COR-L47 (cell line): ENCODE measurements at places on chromosomes 12 and 14.

- no peak for DNase-seq
These were observed 13.3 kb downstream of the RAP1B start for GRCh38 chr12:68623984-68624383.

DNA sequence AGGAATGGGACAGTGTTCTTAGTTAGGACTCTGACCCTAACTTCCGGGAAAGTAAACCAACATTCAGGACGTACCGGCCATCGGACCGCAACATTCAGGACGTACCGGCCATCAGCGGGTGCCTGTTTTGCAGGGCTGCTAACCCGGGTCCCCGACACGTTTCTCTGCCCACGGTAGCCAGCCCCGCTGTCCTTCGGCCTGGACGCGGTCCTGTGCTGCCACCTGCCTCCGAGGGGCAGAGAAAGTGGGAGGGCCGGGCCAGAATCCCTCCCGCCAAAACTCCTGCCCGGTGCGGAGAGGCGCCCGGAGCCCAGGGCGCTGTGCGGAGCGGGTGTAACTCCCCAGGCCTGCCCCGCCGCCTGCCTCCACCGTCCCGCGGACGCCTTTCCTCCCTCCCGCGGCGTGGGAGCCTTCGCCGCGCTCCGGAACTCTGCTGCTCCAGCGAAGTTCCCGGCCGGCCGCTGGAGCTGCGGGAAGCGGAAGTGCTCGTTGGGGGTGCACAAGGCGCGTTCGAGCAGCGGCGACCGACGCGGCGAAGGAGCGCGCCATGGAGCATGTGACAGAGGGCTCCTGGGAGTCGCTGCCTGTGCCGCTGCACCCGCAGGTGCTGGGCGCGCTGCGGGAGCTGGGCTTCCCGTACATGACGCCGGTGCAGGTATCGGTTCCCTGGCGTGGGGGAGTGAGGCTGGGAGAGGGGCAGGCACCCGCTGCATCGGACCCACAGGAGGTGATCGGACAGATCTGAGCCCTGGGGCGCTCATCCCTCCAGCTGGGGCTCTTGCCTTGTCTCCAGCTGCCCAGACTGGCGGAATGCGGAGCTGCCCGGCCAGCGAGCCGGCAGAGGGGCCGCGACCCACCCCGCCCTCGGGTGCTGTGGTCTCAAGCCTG is at the start of gene DDX55:
Gene DDX55, plus strand, starts transcription at position 498 of the 888 bp plus-strand sequence. Its CDS starts 50 bp downstream, at position 548.
- peak; percentile 73 for DNase-seq

DNA sequence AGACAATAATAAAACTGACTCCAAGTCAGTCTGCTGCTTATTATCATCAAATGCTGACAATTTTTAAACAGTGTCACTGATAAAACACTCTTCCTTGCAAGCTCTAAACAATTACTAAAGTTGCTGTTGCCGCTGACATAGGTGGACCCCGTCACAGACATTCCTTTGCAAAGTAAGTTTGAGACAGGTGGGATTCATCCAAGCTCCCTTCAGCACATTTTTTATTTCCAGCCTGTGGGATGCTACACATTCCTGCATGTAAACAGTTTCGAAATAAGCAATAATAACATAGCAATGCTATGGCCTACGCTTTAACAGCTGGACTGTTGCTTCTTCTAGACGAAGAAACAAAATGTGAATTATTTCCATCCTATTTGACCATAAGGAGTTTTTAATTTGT is 85.4 kb upstream of the HIF1A start:
- no peak for DNase-seq

DNA sequence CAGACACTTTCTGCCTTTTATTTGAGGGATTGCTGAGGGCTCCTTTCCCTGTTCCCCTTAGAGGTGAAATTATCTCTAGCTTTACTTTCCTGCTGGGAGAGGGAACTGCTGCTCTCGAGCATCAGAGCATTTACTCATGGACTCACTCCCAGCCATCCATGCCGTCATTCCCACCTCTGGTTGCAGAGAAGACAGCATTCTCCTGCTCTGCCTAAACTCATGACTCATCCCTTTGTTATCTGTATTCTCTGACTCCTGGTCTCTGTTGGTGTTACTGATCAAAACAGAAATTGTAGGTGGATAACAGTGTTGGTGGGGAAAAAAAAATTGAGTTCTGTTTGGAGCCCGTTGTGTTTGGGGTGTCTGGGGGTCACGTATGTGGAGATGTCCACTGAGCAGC is 159.3 kb downstream of the TTC8 start:
- DNase-seq, result no peak

- DNase-seq, result no peak
These were observed 17.1 kb upstream of the STYK1 start for GRCh38 chr12:10690906-10691305.

DNA sequence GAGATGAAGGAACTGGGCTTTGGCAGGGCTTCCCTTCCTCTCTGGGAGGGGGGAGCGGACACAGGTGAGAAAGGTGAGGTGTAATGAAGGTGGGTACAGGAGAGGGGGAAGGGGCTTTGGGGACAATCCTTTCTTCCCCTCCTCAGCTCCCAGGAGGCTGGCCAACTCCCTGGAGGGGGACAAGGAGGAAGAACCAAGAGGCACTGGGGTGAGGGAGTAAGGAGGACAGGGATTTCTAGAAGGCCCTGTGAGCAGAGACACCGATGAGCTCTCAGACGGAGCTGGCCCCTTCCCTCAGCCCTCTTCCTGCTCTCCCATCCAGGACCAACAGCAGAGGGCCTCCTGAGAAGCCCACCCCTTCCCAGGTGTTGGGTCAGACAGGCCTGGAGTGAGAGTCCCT is 53.4 kb downstream of the PLEKHG3 start:
- no peak for DNase-seq

GRCh38 chr12:80936353-80936641 is 1.4 kb downstream of the LIN7A start:
- DNase-seq, result peak; percentile 62

DNA sequence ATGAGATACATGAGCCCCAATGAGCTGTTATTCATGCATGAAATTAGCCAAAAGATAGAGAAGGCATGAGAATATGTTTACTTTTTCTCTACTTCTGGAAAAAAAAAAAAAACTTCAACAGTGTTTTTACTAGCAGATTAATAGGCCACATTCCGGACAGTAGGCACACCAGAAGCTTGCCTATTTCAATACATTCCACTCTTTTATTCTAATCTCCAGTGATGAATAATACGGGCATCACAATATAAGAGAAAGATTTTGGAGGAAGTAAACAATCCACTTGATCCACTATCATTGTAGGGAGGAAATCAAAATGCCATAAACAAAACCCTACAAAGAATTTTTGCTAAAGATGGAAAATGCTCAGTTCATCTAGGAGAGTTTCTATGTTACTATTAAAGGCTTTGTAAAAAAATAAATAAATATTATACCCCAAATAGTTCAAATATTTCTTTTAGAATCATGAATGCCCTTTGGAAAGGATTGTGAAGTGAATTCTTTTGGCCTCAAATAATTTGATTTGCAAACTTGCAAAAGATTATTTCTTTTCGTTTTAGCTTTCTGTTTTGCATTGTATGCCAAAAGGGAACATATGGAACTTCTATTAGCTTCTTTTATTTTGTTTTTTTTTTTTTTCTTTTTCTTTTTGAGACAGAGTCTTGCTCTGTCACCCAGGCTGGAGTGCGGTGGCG is 232.6 kb downstream of the EPS8 start:
- no peak for DNase-seq

GRCh38 chr12:12723681-12724420 is 6.7 kb downstream of the CDKN1B start:
- DNase-seq, result no peak

DNA sequence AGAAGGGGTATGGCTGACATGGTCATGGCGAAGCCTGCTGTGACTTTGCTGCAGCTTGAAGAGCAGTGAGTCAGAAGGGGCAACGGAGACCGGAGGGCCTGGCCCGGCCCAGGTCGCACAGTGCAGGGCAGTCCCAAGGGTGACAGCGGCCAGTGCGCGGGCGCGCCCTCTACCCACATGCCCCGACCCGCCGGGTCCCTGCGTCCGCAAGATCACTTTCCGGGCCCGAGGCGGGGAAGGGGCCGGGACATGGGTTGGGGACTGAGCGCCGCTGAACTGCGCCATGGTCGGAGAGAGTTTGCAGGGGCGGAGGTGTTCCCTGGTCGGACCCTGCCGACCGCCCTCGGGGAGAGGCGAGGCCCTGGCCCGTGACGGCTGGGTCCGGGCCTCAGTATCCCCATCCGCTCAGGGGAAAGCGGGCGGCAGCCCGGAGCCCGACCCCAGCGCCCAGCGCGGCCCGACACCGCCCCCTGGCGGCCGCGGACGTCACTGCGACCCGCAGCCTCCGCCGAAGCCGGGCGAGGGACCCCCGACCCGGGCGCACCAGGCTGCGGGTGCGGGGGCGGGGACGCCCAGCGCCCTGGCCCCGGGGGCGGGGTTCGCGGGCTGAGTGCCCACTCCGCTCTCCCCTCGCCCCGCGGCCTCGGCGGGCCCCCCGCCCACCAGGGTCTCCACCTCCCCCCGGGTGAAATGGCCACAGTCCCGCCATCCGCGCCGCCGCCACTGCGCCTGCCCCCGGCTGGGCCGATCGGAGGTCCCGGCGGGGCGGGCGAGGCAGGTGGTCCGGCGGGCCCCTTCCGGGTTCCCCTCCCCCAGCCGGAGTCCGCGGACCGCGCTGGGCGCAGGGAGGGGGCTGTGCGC is 7.2 kb upstream of the ANKRD9 start:
- no peak for DNase-seq

GRCh38 chr14:29227631-29228030 is 461.0 kb downstream of the FOXG1 start:
- no peak for DNase-seq

DNA sequence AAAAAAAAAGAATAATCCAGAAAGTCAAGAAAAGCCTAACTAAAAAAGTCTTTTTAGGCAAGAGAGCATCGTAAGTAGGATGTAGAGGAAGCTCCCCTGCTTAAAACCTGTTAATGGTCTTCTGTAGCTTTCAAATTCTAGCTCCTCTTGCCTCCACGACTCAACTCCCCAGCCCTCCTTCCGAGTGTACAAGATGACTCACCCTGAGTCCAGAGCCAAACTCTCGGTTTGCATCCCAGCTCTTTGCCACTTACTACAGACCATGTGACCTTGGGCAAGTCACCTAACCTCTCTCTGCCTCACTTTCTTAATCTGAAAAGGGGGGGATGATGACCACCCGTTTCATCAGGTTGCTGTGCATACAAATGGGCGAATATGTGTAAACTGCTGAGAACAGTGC is 460.4 kb downstream of the DPF3 start:
- no peak for DNase-seq

- DNase-seq, result peak; percentile 50
These were observed 32.8 kb upstream of the TOMM20L start for GRCh38 chr14:58362798-58363412.

DNA sequence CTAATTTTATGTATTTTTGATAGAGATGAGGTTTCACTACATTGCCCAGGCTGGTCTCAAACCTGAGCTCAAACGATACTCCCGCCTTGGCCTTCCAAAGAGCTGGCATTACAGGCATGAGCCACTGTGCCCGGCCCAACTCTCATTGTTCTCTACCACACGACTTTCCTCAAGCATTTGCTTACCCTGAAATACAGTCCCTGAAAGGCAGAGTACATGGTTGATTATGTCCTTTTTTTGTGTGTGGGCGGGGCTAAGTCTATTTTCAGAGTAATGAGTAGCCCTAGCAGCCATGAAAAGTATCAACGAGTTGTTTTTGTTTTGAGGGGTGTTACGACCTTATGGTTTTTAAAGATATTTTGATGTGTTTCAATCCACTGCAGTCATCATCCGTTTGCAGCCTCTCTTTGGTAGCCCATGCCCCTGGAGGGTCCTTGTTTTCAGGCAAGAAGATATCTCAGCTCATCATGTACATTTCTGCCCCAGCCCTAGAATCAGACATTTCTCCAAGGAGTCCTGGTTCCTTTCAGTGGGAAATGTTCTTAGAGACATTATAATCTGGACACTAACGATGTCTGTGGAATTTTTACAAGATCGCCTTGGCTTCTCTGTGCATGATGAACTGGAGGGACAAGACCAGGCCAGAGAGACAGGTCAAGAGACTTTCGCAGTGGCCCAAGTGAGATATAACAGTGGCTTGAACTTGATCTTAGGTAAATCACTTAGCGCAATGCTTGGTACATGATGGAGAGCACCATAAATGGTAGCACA is 8.7 kb downstream of the ACACB start:
- DNase-seq, result no peak

DNA sequence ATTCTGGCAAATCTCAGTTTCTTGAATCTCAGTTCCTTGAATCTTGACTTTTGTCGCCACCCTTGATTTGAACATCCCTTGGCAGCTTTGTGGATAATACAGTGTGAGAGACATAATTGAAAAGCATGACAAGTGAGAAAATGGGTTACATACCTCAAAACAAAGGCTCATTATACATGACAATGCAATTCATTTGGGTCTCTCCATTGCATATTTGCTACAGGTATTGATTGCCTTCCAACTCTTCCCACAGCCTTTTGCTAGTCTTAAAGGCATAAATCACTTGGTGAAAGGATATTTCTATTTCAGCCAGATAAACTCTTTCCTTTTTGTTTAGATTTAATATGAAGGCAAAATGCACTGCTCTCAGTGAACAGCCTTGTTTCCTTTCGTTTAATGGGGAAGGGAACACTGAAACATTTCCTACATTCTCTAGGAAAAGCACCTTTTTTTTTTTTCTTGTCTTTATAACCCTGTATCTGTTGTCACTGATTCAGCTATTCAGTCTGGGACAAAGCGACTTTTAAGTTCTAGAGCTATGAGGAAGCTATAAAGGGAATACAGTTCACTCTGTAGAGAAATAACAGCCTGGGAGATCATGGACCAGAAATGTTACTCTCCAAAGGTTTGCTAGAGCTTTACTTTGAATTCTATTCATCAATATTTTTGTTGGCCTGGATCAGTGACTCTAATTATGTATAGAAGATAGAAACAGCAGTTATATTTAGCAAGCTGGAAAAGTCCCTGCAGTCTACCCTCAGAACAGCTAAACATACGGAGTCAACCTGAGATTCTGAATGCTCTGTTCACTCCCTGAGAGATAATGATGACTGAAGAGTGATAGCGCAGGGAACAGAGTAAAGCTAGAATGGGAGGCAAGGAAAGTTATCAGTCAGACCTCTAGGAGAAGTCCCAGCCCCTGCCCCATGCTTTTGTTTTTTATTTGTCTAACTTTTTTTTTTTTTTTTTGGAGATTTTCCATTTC is 311.4 kb downstream of the RGS6 start:
- DNase-seq, result no peak

GRCh38 chr12:94260717-94261116 is 112.3 kb downstream of the PLXNC1 start:
- no peak for DNase-seq

GRCh38 chr14:90759370-90760077 is 56.7 kb downstream of the TTC7B start:
- DNase-seq, result no peak

DNA sequence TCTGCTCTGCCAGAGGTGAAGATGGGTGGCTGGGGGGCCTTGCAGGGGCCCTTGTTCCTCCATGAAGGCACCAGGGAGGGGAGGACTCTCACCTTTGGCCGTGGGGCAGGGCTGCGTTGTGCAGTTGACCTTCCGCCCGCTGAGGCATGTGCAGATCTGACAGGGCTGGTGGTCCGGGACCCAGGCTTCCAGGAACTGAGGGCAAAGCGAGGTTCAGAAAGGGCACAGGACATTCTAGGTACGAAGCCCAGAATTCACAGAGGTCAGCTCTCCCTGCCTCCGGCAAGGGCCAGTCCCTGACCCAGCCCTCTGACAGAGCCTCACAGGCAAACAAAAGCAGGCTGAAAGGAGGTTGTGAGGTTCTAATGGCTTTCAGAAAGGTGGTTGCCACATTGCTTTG is 40.4 kb upstream of the ANO2 start:
- DNase-seq, result no peak

- DNase-seq, result peak; percentile 15
These were observed 70.4 kb downstream of the TMEM116 start for GRCh38 chr12:111942557-111942956.
